Activated CD8-positive, alpha-beta memory T cell treated with anti-CD3 and anti-CD28 coated beads for 4 hours (primary cell): ENCODE measurements at places on chromosomes 5 and 9.

- no peak for DNase-seq
These were observed 10.8 kb downstream of the PRRX2 start for GRCh38 chr9:129676287-129676686.

DNA sequence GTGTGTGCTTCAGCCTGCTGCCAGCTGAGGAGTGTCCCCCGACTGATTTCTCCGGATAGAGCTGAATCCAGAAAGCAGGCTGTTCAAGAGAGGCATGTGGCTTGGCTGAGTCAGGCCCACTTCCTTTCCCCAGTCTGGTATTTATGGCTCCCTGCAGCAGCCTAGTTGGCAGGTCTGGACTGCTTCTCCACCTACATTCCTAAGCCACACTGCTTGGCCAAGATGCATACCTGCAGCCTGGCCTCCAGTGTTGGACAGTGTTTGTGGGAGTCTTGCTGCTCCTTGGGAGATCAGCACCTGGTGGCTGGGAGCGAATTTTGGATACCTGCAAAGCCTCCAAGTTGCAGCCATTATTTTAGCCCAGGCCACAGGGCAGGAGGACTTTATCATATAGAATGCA is 670.8 kb downstream of the ACTL7B start:
- no peak for DNase-seq

GRCh38 chr9:120628207-120628924 is 48.4 kb upstream of the CDK5RAP2 start:
- no peak for DNase-seq

- no peak for DNase-seq
These were observed 138.5 kb downstream of the SLIT3 start for GRCh38 chr5:169162407-169162806.

- DNase-seq, result no peak
These were observed 128.8 kb upstream of the FBXL7 start for GRCh38 chr5:15371184-15371583.

DNA sequence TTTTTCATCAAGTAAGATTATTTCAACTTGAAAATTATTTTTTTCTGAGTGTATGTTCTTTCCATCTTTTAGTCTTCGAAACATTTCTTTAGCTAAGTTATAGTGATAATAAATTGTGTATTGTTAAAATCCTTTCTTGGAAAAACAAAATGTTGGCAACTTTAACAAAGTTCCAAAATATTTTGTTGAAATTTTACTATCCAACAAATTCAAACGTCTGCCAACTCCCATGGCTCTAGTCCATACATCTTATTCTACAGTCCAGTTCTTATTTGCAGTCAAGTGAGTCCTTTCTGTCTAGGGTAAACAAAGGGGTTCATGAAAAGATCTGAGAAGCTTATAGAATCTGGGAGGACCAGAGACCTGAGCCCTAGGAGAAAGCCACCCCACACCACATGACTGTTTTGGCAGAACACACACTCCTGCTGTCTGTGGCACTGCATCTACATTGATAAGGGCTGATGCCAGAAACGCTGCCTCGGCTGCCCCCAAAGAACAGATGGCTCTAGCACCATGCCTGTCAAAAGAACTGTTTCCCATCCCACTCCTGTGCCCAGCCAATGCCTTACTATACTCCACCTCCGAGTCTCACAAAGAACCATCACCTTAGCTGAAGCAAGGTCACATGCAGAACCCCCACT is 47.5 kb downstream of the FEM1C start:
- DNase-seq, result no peak
